ENCODE measurements at places on chromosomes 1 and 21.

DNA sequence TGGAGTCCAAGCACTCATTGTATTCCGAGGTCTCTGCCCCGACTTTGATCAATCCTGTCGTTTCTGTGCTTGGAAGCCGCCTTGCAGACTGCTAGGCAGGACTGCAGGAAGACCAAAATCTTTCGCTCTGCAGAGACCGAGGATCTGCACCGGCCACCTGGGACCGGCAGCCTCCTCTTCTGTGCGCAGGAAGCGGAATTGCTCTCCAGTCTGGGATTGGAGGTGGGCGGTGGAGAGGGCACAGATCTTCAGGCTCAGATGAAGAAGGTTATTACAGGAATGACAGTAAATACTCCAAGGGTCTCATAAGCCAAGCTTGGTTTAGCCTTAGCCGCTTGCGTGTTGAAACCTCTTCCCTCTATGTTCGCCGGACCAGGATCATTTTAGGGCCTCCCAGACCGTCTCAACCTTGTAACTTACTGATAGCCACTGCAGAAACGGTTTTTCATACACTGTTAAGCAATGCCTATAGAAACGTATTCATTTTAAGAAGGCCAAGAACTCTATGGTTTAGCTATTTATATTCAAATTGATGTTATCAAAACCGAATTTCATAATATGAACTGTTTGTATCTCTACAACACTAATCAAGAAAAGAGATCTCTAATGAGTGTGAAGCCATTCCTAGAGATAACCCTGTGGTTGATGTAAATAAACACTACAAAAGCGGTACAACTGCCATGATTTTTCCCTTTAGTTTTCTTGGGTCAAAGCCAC is 1.1 kb downstream of the MIA3 start:
- DNase-seq = peak; percentile 26

DNA sequence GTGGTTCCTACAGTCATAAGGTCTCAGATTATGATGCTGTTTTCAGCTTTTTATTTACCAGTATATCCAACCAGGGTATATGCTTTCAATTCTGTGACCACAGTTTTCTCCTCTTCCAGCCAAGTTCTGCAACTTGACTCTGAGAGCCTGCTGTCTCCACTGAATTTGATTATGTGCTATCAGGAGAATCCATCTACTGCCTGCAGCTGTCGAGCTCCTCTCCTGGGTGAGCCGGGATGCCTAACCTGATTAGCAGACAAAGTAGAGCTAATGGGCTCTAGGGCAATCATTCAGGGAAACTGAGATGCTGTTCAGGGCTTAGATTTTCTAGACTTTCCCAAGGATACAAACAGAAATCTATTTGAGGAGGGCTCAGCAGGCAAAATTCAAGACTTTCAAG is 271.5 kb upstream of the BEND5 start:
- no peak for DNase-seq

GRCh38 chr1:16926491-16927073 is 4.9 kb downstream of the CROCC start:
- DNase-seq = no peak

DNA sequence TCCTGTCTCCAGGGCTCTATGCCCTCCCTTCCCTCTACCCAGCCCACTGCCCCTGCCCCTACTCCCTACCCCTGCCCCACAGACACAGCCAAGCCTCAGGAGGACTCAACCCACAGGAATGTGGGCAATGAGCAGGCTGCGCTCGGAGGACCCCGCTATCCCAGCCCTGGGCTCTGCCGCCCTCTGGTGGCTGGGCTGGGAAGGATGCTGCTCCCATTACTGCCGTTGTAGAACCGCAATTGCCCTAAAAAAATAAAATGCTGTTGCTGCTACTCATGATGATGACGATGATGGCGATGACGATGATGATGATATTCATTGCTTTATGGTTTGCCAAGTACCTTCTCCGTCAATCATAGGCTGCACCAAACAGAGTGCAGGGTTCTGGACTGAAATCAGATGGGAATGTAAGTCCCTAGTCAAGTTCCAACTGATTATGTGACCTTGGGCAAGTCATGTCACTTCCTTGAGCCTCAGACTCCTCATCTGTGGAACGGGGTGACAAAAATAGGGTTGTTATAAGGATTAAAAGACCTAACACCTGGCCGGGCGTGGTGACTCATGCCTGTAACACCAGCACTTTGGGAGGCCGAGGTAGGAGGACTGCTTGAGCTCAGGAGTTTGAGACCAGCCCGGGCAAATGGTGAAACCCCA is 24.6 kb downstream of the ARHGEF19 start:
- peak; percentile 76 for DNase-seq

- peak; percentile 20 for DNase-seq
These were observed 15.2 kb downstream of the PTPRF start for GRCh38 chr1:43545695-43546387.

DNA sequence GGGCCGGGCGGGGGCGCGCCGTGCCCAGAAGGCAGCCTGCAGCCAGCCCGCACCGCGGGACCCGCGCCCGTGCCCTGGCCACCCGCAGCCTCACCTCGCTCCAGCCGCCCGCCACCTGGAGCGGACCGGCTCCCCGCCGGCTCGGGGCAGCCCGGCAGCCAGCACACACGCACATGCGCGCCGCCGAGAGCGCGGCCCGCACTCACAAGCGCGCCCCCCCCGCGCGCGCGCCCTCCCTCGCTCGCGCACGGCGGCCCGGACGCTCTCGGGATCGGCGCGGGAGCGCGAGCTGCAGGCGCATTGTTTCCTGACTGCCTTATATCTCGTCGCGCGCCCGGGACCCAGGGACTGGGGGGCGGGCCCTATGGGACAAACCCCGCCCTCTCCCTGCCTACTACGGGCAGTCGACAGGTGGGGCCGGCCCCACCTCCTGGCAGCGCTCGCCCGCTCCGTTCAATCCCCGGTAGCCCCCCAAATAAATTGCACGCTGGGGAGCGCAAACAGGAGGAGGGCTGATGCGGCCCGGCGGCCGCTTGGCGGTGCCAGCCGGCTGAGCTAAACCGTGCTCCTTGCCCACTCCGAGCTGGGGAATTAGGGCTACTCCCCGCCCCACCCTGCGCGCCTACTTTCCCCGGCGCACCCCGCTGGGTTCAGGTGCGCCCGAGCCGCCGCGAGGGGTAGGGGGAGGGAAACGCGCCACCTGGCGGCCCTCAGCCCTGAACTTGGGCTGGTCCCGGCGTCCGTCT is at the start of gene MYCL:
Gene MYCL, minus strand, starts transcription at position 204 of the 746 bp plus-strand sequence. CDS start 483 bp downstream, outside the sequence.
- DNase-seq = peak; percentile 62

DNA sequence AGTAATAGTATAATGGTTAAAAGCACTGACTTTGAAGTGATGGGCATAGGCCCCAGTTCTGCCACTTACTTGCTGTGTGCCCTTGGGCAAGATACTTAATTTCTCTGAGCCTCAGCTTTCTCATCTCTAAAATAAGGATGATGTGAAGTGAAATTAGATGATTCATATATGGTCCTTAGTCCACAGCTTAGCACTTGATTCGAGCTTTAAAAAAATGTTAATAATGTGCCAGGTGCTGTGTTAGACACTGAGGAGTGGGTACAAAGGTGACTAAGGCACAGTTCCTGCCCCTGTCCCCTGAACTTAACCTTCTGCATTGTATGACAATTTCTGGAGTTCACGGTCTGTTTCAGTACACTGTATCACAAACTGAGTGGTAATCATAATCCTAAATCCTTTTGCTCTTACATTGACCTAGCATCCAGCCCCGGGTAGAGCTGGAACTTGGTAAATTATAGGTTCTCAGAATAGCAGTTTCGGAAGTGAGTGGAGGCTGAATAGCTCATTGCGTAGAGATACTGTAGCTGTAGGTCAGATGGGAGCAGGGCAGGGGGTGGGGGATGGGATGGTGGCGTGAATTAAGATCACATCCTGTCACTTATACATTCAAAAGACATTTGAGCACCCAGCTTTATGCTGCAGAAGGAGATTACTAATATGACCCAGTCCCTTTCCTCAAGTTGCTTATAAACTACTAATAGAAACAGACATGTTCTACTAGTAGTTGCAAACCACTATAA is 1.5 kb downstream of the ZNF691 start:
- no peak for DNase-seq

DNA sequence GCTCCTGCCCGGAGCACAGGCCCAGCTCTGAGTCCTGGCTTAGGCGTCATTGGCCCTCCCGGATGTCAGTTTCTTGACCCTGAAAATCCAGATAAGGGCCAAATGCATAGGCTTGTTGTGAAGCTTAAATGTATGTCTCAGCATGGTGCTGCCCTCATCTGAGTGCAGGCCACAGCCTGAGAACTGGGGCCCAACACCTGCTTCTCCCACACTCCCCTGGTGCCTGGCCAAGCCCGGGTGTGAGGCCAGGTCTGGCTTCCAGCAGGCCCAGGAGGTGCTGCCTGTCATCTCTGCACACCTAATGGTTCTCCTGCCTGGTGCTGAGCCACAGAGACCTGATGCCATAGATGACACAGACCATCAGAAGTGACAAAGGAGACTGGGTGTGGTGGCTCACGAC is 14.0 kb downstream of the MX2 start:
- DNase-seq = no peak

DNA sequence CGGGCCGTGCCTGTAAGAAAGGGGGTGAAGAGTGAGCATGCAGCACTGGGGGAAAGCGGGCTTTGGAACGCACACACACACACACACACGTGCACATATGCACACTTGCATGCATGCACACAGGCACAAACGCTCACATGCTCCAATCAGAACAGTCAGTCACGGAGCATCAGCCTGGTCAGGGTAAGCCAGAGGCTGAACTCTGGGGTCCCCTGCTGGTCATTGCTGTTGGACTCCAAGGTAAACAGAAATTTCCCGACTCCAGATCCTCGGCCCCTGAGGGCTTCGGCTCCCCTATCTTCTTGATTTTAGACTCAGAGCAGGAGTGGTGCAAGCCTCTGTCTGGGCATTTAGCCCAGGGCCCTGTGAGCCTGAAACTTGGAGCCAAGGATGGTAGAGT is 54.2 kb downstream of the SYT2 start:
- DNase-seq = no peak

DNA sequence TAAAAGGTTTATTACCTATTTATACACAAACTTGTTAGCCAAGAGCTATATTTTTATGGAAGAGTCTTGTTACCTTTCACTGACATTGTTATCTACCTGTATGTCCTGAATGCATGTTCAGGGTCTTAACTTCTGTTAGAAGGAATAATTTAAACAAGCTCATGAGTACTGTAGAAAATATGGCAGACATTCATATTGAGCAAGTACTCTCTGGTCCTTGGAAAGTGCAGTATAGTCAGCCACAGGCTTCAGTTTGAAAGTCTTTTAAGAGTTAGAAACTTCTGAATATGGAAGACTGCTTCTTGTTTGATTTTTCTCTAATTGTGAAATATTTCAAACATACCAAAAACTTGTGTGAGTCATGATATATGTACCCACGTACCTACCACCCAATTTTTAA is 16.6 kb downstream of the DIP2A start:
- DNase-seq = no peak

- peak; percentile 70 for DNase-seq
These were observed 20.6 kb upstream of the SH3D21 start for GRCh38 chr1:36285443-36286101.

DNA sequence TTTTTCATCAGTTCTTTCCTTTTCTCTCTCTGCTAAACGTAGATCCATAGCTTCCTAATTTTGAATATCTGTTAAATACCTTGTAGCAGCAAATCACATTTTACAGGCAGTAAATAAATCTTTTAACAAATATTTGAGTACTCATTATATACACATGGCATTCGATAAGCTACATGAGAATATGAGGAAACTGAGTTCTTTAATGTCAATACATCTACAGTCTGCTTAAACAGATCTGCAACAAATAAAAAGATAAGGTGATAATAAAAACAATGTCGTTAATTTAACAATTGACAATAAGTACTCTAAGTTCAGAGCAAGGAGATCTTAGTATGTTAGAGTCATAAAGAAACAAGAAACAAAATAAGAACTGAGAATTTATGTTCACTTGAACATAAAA is 42.9 kb downstream of the SELENOF start:
- DNase-seq = no peak

GRCh38 chr1:24695202-24695974 is 49.9 kb upstream of the CLIC4 start:
- no peak for DNase-seq

DNA sequence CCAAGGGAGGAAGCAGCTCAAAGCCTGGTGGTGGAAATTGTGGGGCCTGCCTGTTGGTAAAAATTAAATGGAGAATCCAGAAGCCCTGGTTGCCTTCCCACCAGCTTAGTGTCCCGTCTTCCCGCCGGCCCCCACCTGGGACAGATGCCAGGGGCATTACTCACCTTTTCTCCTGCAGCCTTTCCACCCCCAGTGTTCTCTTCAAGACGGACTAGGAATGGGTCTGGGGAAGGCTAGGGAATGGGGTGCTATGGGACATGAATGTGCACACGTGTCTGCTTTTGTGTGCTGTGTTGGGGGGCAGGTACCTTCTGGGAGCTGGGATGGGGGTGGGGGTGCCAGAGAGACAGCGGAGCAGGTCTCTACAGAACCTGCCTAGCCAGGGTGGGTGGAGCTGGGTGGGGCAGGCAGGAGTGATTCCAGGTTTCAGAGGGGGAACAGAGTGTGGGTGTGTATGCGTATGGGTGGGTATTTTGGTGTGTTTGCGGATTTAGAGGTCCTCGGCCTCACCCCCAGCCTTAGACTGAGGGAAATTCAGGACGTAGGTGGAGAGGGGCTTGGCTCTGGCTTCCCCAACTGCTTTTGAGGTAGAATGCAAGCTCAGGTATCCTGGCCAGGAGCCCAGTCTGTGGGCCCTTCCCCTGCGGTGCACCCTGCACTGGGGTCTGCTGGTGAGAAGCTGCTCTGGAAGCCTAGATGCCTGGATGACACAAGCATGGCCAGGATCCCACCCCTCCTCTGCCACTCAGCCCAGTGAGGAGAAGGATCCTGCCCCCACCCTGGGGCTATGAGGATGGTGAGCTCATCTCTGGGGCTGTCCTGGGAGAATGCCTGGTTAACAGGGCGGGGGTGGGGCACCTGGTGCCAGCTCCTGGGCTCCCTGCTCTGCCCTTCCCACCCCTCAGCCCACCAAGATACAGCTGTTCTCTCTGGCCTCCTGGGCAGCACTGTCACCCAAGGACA is 7.8 kb downstream of the VANGL2 start:
- no peak for DNase-seq

- no peak for DNase-seq
These were observed 1.4 kb upstream of the RGS2 start for GRCh38 chr1:192807211-192808162.

DNA sequence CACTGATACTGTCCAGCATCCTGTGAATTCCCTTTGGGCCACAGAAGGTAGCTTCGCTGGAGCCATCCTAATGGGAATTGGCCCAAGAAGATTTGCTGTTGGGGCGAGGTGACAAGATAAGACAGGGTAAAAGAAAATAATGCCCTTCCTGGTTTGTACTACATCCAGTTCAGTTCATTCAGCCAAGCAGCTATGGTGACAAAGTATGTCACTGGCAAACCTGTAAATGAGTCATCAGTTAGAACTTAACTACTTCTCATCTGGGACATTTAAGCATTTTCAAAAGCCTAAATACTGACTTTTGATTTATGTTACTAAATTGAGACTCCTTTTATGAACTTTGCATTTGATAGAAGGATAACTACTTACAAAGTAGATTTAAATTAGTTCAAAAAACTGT is 54.2 kb downstream of the WDR64 start:
- DNase-seq = no peak

- no peak for DNase-seq
These were observed 151.8 kb downstream of the PTPRU start for GRCh38 chr1:29388170-29388569.
